Stimulated activated CD8-positive, alpha-beta memory T cell treated with anti-CD3 and anti-CD28 coated beads, Interleukin-15, amount 100 ng/mL, for 24 hours (primary cell): ENCODE measurements at places on chromosomes 3 and 15.

DNA sequence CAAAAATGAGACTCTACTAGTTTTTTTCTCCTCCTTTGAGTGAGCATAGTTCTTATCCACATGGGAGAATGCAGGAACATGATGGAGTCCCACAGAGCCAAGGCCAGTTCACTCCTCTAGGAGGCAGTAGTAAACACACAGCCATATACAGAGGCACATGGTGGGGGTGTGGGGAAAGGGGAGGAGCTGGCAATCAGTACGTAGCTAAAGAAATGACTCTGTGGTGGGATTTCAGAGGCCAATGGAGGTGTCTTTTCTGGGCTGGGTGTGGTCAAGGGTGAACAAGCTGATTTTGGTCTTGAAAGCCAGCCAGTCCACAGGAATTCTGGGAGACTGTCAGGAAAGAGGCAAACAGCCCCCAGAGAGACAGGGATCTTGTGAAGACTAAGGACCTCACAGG, 6.6 kb upstream of the RAB11A start:
- DNase-seq: no peak

DNA sequence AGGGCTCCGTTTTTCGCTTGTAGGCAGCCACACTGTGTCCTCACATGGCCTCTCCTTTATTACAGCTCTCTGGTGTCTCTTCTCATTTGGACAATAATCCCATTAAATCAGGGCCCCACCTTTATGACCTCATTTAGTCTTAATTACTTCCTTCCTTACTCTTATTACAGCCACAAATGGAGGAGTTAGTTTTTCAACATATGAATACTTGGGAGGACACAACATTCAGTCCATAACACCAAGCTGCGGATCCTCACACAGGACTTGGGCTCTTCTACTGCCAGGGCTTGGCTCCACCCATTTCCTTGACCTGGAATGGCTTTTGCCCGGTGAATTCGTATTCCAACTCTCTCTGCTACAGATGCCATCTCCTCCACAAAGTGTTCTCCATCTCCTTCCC, 74.3 kb upstream of the SLC7A14 start:
- DNase-seq: no peak

DNA sequence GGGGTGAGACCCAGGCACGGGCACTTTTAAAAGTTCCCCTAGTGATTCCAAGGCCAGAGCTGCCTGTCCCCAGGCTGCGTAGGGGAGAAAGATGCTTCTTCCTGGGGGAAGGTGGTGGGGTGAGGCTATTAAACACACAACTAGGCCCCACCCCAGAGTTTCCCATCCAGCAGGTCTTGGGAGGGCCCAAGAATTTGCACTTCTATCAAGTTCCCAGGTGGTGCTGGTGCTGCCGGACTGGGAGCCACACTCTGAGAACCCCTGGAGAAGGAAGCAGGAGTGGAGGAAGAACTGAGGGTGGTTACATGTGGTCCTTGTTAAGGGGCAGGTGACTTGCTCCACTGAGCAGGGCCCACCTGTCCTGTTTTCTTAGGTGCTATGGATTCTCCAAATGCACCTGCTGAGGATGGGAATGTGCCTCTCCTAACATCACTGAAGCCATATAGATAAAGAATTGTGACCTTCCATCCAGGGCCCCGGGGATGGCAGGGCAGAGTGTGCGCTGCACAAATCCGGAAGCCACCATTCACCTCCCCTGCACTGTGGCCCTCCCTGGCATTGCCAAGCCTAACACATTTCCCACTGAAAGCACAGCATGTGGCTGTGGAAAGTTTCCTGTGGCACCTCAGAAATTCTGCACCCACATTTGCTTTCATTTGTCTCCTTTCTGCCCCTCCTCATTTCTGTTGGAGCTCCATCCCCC, 111.5 kb upstream of the MEF2A start:
- no peak for DNase-seq

DNA sequence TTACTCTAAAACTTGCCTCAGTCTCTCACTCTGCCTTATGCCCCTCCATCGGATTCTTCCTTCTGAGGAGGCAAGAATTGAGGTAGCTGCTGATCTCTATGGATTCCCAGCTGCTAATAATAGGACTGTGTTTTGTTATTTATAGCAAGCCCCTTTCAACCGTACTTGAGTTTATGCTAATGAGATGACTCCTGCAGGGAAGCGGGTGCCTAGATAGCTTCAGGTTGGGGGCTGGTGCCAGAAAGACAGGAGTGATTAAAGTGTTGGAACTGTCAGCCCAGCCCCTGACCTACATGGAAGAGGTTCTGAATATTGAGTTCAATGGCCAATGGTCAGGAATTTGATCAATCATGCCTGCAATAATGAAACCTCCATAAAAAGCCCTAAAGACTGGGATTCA, 21.8 kb upstream of the LIMD1 start:
- DNase-seq: no peak

GRCh38 chr3:178003756-178004155, 532.5 kb upstream of the KCNMB2 start:
- DNase-seq: no peak

- no peak for DNase-seq
Measured at GRCh38 chr3:78517965-78518364, 1249.8 kb downstream of the ROBO1 start.

- no peak for DNase-seq
Measured at GRCh38 chr15:40909662-40910630, 15.7 kb downstream of the VPS18 start.
